ENCODE measurements at places on chromosomes 1 and 21.

- DNase-seq = no peak
These were observed 3.5 kb downstream of the KLHL12 start for GRCh38 chr1:202923533-202923932.

DNA sequence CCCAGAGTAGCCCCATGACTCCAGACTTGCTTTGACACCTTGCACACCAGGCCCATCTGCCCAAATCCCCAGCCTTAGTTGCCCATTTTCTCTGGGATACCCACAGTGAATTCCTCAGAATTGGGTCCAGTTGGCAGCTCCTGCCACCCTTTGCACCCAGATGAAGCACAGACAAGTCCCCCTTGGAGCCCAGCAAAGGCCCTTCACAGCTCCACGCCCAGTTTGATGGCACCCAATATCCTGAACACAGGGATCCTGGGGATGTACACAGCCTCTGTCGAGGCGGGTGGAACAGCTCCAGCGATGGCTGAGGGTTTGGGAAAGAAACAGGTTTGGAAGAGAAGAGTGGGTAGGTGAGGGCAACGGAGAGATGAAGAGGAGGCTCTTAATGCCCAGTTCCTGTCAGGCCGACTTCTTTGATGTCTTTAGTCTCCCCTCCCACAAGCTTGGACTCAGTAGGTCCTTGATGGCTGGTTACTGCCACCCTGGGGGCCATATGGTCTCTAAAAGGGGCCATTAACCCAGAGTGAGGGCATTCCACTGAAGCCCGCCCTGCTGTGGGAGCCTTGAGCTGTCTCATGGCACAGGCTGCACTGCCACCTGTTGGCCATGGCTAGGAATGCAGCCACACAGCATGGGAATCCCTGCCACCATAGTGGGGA, 21.7 kb downstream of the TMEM53 start:
- DNase-seq = peak; percentile 62

DNA sequence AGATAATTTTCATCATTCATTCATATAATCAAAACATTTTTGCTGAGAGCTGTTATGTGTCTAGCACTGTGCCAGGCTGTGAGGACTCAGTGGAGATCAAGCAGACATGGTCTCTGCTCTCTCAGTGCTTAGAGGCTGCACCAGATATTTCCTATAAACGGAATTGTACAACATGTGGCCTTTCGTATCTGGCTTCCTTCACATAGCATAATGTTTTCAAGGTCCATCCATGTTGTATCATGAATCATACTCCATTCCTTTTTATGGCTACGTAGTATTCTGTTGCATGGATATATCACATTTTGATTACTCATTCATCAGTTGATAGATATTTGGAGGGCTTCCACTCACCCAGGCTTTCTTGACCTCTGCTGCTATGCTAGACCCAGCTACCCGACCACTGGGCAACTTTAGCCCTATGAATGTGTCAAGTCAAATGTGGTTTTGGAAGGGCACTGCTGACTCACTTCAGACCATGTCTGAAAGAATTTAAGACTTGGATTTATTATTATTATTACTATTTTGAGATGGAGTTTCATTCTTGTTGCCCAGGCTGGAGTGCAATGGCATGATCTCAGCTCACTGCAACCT, 18.5 kb downstream of the NCF2 start:
- DNase-seq = no peak

- DNase-seq = no peak
These were observed 40.8 kb upstream of the EFHD2 start for GRCh38 chr1:15368888-15369287.

DNA sequence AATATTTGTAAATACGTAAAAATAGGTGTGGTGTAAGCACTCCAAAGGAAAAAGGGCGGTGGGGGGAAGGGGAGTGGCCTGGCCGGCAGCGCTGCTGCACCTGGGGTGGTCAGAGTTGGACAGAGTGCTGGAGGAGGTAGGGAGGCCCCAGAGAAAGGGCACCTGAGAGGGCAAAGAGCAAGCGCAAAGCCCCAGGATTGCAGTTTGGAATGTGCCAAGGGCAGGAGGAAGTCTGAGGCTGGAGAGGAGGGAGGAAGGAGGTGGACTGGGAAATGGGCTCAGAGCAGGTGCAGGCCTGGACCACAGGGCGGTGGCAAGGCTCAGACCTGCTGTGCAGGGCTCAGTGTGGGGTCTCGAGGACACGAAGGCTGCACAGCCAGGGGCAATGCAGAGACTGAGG, 30.6 kb downstream of the LDLRAP1 start:
- no peak for DNase-seq

GRCh38 chr1:31701091-31701736, 2.6 kb downstream of the COL16A1 start:
- no peak for DNase-seq

- DNase-seq = no peak
These were observed 26.4 kb downstream of the HIVEP3 start for GRCh38 chr1:41892301-41892781.

- no peak for DNase-seq
These were observed 37.8 kb upstream of the S1PR1 start for GRCh38 chr1:101198842-101199636.

- no peak for DNase-seq
These were observed 118.7 kb downstream of the KCNK2 start for GRCh38 chr1:215201283-215201682.

- DNase-seq = no peak
These were observed 5.3 kb upstream of the HSPA13 start for GRCh38 chr21:14388282-14388681.

GRCh38 chr1:200364831-200365230, 45.0 kb downstream of the ZNF281 start:
- no peak for DNase-seq

GRCh38 chr1:161848676-161849075, 82.6 kb downstream of the ATF6 start:
- no peak for DNase-seq

DNA sequence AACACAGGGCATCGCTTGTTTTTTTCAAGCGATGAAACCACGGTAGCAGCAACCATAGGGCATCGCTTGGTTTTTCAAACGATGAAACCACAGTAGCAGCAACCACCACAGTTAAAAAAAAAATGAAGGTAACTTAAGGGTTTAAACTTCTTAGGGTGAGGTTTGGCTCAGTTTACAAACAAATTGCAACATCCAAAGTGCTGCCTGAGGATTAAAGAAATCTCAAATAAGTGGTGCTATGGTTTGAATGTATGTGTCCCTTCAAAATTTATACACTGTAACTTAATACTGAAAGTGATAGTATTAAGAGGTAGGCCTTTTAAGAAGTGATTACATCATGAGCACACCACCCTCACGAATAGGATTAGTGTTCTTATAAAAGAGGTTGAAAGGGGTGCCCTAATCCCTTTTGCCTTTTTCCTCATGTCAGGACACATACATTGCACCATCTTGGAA, 6.4 kb upstream of the GBP5 start:
- DNase-seq = no peak

DNA sequence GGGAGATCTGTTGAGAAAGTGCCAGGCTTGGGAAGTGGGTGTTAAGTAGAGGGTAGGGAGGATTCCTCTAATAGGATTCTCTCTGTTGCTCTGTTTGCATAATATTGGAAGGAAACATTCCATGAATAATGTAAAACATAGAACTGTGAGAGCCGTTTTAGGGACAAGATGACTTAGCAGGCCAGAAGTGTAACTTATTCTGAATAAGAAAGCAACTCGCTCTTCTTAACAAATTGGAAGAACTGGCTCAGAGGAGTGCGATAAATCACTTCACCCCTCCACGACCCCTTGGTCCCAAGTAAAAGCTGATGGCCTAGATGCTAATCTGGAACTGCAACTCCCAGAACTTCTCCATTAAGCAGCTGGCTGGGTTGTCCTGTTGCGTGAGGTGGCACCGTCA, 19.1 kb downstream of the SIM2 start:
- no peak for DNase-seq

DNA sequence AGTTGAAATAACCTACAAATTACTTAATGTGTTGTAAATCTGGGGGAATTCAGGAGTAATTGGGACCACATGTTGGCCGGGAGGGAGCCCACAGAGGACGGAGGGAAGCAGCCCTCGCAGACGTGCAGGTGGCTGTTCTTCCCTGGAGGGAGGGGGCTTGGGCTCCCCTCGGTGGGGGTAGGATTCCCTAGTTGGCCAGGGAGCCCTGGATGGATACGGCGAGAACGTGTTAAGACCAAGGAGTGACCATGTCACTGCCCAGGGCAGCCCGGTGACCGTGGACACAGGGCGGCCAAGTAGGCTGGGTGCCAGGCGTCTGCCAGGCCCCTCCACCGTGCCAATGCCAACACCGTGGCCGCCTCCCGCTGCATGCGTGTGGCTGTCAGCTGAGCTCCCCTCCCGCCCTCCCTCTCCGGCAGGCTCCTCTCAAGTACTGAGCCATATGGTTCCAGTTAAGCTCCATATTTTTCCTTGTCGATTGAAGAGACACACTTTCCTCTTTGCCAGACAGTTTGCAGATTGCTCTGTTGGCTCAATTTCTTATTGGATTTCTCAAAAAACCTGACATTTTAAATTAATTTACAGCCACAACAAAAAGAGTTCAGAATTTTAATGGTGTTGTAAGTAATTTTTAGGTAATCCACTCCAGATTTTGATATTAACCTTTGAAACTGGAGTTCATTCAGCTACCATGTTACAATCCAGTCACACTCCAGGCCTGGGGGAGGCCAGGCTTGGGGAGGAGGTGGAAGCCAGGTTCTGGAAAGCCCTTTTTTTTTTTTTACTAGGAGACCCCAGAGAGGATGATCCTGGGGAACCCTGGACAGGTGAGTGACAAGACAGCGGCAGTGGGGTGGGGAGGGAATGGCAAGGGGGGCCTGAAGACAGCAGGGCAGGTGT, 71.2 kb downstream of the CASZ1 start:
- DNase-seq = no peak

DNA sequence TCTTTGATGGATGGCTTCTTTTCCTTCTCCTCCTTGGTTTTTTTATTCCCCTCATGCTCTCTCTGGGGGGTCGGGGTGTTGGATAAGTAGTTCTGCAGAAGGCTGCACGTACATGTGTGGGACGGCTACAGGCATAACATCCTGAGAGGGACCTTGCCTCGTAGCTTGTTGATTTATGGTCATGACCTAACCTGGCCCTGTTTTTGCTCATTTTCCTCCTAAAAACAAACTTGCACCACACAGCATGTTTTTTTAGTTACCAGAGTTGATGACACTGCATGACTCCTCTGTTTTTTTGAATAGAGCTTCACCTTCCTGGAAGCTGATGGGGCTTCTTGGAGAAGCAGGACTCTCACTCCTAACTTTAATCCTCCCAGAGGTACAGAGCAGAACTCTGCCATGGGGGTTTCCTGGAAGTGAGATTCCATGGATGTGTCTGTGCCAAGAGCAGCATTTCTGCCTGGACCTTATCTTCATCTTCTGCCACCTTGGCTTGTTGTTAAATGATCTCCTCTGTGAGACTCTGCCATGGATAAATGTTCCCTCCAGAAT, 114.7 kb downstream of the PAPPA2 start:
- DNase-seq = no peak

DNA sequence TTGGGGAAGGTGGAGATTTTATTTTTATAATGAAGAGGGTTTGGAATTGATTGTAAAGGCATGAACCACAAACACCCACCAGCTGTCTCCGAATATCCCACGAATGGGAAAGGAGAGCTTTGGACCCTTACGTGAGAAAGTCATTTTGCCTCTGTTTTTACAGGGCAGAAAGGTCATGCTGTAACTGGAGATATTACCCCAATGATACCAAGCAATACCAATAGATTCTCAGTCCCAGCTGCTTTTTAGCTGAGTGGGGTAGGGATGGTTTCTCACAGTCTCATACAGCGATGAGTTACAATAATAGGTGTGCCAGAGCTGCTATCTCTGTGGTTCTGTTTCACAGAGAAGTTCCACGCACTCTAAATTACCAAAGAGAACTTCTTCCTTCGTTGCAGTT, 8.8 kb upstream of the F3 start:
- DNase-seq = no peak

DNA sequence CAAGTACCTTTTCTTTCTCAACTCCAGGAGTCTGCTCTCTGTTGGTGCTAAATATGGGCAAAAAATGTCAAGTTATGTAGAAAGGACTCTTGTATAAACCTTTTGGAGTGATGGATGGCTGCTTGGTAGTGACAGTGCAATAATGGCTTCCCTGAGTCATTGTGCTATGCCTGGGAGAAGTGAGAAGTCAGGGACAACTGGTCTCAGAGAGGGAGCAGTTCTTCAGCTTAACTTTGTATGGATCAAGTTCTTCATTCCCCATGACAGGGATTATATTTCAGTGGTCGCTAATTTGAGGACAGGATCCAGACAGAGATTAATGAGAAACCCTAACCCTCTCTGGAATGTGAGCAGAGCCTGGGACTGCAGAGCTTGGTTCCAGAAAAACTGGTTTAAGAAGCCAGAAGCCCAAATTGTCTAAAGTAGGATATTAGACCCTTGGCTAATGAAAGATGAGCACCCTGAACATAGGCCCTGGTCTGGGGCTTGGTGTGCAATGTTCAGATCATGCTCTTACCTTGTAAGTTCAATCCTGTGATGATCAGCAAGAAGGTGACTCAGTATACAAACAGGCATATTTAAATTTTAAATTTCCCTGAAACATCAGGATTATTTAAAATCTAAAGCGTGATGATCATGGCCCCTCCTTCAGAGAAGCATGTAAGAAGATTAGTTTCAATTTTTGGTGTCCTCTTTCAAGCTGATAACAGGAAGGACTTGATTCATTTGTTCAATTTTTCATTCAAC, 50.9 kb downstream of the NTMT2 start:
- DNase-seq = no peak

DNA sequence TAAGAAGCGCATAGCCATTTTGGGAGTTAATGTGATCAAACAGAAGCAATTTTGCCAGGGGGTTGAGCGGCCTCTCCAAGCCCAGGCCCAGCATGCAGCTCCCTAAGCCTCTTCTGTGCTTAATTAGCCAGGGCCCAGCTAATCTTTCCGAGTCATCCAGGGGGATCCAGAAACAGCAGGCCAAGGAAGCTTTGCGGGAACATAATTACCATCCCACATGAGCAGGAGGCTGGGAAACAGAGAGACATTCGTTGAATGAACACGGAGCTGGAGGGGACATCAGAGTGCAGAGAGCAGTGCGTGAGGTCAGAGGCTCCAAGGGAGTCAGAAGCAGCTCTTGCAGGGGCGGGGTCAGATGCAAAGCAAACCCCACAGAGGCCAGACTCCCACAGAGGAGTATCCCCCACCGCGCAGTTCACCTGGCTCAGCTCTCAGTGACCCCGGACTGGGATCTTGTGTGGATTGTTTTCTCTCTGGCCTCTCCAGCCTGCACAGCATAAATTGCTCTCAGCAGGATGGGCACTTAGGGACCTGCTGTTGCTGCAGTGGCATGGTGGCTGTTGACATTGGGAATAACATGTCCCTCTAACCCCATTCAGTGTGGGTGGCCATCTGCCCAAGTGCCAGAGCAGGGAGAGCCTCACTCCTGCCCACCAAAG, 657.4 kb downstream of the AJAP1 start:
- DNase-seq = no peak

GRCh38 chr1:98323388-98323787, 338.1 kb upstream of the SNX7 start:
- DNase-seq = no peak
